ENCODE measurements at places on chromosomes 7 and 10.

- no peak for DNase-seq
Measured at GRCh38 chr10:31383810-31384588, 65.0 kb downstream of the ZEB1 start.

GRCh38 chr10:6095810-6096570, 7.2 kb downstream of the RBM17 start:
- no peak for DNase-seq

- DNase-seq: no peak
Measured at GRCh38 chr10:124669141-124669823, 74.9 kb downstream of the FAM53B start.

DNA sequence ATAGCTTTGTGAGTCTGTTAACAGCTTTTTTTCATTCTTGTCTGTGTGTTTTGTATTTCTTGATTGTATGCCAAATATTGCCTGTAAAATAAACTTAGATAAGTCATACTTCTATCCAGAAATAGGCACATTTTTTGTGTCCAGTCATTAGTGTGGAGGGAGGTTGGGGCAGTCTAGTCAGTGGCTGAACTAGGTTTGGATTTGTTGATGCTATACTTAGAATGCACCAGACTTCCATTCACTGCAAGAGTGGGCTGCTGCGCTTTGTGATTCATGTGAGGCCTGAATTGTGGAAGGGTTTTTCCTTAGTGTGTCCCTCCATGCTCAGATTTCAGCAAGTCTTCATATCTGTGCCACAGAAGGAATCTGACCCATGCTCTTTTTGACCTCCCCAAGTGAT, 50.0 kb downstream of the TRUB1 start:
- DNase-seq: no peak

GRCh38 chr10:111130471-111130870, 53.6 kb downstream of the ADRA2A start:
- DNase-seq: no peak

- no peak for DNase-seq
Measured at GRCh38 chr7:141748396-141748795, 10.2 kb downstream of the SSBP1 start.

GRCh38 chr10:124245806-124246440, 152.5 kb upstream of the CHST15 start:
- DNase-seq: no peak

- no peak for DNase-seq
Measured at GRCh38 chr7:25964483-25964991, 187.5 kb upstream of the NFE2L3 start.

DNA sequence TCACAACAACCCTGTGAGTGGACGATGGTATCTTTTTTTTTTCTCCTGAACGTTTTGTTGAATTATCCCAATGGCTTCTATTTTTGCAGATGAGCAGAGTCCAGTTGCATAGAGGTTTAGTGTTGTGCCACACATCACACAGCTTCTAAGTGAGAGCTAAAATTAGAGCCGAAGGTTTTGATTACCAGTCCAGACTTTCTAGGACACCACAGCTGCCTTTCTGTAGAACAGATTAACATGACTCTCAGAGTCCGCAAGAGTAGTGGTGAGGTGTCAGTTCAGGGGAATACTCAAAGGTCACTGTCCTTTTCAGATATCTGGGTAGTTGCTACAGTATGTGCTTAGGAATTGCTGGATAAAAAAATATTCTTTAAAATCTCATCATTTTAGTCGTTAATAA, 13.8 kb downstream of the SGPL1 start:
- no peak for DNase-seq

- no peak for DNase-seq
Measured at GRCh38 chr10:111767661-111768060, 415.9 kb downstream of the GPAM start.

GRCh38 chr10:97849103-97849686, 448 bp upstream of the GOLGA7B start:
- DNase-seq: no peak

DNA sequence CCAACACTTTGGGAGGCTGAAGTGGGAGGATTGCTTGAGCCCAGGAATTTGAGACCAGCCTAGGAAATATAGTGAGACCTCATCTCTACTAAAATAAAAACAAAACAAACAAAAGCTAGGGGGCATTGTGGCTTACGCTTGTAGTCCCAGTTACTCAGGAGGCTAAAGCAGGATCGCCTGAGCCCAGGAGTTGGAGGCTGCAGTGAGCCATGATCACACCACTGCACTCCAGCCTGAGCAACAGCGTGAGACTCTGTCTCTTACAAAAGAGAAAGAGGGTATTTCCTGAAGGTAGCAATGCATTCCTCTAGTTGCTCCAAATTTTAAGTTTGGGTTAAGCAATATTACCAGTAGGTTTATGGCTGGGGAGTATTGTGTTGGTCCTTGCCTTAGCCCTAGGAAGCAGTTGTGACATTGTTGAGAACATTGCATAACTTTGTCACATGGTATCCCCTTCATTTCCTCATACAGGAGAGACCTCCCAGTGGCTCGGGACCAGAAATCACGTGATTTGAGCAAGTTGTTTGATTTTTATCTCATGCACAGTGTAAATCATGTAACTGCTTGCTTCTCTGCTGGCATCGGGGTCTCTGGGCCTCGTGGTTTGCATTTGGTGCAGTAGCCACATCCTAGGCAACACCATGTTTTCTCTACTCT, 23.3 kb upstream of the SMARCD3 start:
- DNase-seq: no peak

GRCh38 chr10:3782146-3782450, 2.9 kb downstream of the KLF6 start:
- no peak for DNase-seq

DNA sequence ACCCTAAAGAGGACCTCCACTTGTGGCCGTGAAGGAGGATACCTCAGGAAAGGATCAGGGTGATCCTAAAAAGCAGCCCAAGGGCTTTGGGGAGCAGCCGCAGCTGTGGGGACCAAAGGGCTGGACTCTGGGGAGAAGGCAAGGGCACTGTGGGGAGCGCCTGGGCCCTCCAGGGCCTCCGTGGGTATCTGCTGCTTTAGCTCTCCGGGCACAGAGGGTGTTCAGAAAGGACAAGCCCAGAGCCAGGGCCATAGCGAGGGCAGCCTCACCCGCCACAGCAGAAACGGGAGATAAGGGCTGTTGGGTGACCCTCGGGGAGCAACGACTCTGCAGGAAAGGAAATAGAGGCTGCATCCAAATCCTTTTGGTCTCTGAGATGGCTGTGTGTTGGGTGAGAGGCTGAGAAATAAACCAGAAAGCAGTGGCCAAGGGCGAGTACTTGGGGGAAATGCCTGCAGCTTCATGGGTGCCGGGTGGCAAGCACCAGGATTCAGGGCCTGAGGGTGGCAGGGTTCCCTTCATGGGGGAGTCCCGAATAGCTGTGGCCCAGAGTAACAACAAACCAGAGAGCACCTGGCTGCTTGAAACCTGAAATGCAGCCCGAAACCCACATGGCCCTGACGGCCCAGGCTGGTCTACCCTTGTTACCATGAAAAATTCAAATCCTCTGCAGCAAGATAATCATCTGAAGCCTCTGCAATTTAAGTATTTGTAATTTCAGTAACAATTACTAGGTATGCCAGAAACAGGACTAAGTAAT, 95.2 kb downstream of the VIPR2 start:
- no peak for DNase-seq

DNA sequence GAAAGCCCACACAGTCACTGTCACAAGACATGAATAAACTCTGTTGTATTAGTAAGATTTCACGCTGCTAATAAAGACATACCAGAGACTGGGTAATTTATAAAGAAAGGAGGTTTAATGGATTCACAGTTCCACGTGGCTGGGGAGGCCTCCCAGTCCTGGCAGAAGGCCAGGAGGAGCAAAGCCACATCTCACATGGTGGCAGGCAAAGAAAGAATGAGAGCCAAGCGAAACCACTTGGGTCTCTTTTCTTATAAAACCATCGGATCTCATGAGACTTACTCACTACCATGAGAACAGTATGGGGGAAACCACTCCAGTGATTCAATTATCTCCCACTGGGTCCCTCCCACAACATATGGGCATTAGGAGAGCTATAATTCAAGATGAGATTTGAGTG, 110.2 kb downstream of the ST8SIA6 start:
- no peak for DNase-seq

DNA sequence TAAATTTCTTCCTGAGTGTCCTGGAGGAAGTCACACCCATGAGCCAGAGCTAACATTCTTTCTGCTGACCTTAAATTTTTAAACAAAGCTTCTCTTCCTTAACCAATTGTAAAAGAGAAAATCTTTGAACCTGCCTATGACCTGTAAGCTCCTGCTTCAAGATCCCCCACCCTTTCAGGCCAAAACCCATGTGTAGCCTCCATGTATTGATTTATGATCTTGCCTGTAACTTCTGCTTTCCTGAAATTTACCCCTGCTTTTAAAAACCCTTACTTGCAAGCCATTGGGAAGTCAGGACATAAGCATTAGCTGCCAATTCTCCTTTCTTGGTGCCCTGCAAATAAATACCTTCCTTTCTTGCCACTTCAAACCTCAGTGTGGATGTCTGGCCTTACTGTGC, 68.5 kb upstream of the HECTD2 start:
- no peak for DNase-seq

- no peak for DNase-seq
Measured at GRCh38 chr10:125035588-125036295, 93.8 kb downstream of the ZRANB1 start.

DNA sequence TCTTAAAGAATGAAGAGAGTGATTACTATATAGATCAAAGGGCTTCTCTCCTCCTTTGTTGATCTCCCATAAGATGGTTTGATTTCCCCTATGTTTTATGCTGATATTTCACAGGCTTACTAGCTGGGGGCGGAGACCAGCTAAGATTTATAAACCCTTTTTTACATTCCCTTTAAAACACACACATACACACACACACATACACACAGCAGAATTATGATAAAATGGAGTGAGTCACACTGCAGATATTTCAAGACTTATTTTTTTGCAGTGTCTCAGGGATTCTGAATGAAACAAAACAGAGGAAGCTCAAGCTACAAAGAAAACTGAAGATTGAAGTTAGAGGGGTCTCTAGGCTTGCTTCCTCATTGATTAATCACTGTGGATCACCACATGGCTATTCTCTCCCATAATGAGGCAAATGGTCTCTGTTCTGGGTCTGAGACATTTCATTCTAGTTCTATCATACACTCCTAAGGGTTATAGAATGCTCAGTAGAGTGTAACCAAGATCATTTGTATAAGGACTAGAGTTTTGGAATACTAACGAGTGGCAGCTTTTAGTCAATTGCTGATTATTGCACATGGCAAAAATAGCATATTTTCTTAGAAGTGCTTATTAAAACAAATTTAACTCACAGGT, 18.6 kb downstream of the INA start:
- peak; percentile 26 for DNase-seq

DNA sequence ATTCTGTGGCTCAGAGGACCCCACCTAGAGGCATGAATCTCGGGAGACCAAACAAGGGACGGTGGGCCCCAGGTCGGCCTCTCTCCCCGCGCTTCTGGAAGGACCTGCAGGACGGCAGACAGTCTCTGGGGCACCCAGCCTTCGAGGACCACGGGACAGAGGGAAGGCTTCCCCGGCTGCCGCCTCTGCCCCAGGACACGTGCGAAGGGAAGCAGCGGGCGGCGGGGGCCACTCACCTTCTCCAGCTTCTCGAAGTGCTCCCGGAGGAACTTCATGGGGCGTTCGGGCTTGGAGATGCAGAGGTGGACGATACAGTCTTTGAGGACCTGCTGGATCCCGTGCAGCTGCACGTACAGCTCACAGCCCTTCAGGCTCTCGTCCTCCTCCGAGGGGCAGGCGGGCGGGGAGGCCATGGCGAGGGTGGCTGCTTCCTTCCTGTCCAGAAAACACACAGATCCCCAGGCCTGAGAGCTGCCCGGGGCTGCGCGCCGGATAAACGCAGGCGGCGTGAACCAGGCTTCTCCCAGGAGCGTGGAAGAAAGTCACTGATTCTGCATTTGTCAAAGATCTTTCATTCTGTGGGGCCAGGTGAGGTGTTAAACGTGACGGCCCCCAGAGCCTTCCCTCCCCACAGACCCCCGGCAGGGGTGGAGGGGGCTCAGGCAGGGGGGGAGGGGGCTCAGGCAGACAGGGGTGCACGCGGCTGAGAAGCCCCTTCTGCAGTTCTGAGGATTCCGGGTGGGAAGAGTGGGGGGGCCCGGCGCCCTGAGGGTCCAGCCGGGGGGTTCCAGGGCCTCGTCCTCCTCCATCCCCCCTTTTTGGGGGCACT, 15.2 kb upstream of the DNAAF5 start:
- DNase-seq: no peak

- DNase-seq: no peak
Measured at GRCh38 chr7:75969182-75969581, 25.2 kb downstream of the TMEM120A start.

DNA sequence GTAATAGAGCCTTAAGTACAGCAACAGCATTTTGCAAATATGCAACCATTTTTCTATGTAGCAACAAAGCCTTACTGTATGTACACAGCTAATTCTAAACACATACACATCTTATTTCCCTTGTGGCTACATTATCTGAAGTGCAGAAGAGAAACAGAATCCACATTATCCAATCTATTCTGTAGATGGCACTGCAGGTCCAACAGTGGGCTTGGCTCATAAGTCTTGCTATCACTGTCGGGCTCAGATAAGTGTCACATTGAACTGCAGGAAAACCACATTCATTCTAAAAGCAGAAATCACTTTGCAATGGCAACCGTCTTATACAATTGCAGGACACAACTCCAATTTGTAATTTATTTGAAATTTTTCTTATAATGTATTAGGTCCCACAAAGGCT, 109.8 kb upstream of the NOBOX start:
- no peak for DNase-seq

DNA sequence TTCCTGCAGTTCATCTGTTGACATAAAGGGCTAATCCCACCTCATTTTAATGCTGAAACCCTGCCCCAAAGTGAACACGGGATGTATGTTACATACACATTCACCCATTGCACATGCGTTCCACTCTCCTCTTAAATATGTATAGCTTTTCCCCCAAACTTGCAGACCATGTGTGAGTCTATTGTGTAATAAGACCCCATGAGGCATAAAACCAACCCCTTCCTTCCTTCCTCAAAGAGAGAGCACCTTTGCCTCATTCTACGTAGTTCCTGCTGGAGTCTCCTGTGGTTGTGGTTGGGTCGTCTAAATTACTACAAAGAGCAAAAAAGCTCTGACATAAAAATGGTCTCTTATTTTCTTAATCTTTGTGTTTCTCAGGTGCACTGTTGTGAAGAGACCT, 345.7 kb upstream of the KLF6 start:
- no peak for DNase-seq

GRCh38 chr7:111092406-111093236, 1.7 kb downstream of the LRRN3 start:
- DNase-seq: no peak

- no peak for DNase-seq
Measured at GRCh38 chr10:68537796-68538195, 10.5 kb upstream of the SLC25A16 start.

DNA sequence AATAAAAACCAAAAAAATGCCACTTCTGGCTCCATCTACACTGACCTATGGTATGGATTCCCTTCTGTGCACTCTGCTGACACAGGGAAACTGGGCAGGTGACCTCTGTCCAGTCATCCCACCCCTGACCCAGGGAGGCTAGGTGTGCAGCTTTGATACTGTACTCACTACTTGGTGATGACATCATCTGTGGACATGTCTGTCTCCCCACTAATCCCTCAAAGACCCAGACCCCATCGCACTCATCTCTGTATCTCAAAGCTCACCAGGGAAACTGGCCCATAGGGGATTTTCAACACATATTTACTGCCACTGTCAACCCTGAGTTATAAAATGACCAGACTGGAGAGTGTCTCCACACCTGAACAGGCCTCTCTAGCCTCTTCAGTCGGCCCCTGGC, 10.6 kb downstream of the SGMS1 start:
- no peak for DNase-seq
